ENCODE measurements at places on chromosomes 1 and 21. TPM values are rescaled to one million over a fixed set of nuclear protein-coding genes. Genes with fewer than 3 reads are reported as not detected.

The KCNE2 gene
- not detected for total RNA-seq

The PRR9 gene
- not detected for total RNA-seq

The S100A7A gene
- total RNA-seq: not detected

The JAM2 gene
- not detected for total RNA-seq

The DEGS1 gene
- 145 TPM for total RNA-seq

The NUP210L gene
- total RNA-seq: not detected

The TMPRSS3 gene
- 0.14 TPM for total RNA-seq

The MDM4 gene
- 4.5 TPM for total RNA-seq

The EDARADD gene
- total RNA-seq: 3.4 TPM

The ECE1 gene
- 53.4 TPM for total RNA-seq

The ZNF648 gene
- total RNA-seq: not detected

The S100A3 gene
- total RNA-seq: 104 TPM

The FGR gene
- not detected for total RNA-seq

The KIF26B gene
- 0.06 TPM for total RNA-seq

The AQP10 gene
- not detected for total RNA-seq

The FCRL4 gene
- total RNA-seq: not detected

The VHLL gene
- total RNA-seq: not detected

The CDK18 gene
- total RNA-seq: 0.82 TPM

The SVBP gene
- 15.0 TPM for total RNA-seq

The S100A1 gene
- 0.63 TPM for total RNA-seq

The WASF2 gene
- 43.3 TPM for total RNA-seq

The CD5L gene
- not detected for total RNA-seq

The TMOD4 gene
- 0.34 TPM for total RNA-seq

The AKR7A3 gene
- total RNA-seq: 0.21 TPM

The MROH9 gene
- total RNA-seq: not detected

The OR2AK2 gene
- not detected for total RNA-seq

The KCNK2 gene
- total RNA-seq: 0.12 TPM

The BLACAT1 gene
- total RNA-seq: not detected

The RIPPLY3 gene
- total RNA-seq: 0.62 TPM

The S100A12 gene
- total RNA-seq: not detected

The NGF gene
- total RNA-seq: 3.4 TPM

The FABP3 gene
- not detected for total RNA-seq

The CD48 gene
- not detected for total RNA-seq

The REN gene
- total RNA-seq: not detected

The SPATA6 gene
- 1.5 TPM for total RNA-seq

The TFF3 gene
- not detected for total RNA-seq

The RHD gene
- not detected for total RNA-seq

The PRAMEF5 gene
- not detected for total RNA-seq

The MAB21L3 gene
- not detected for total RNA-seq

The TMEM200B gene
- 0.13 TPM for total RNA-seq

The OR10R2 gene
- total RNA-seq: not detected

The PPP1R12B gene
- total RNA-seq: 1.2 TPM

The GJB3 gene
- 6.2 TPM for total RNA-seq

The FOXD3 gene
- total RNA-seq: 1.2 TPM

The MPL gene
- 0.14 TPM for total RNA-seq

The NR1I3 gene
- 0.15 TPM for total RNA-seq

The KCNJ9 gene
- total RNA-seq: not detected

The PAQR7 gene
- total RNA-seq: 5.3 TPM

The OVAAL gene
- total RNA-seq: 0.12 TPM

The LIN28A gene
- total RNA-seq: not detected

The TNN gene
- total RNA-seq: not detected

The PEAR1 gene
- total RNA-seq: 7.8 TPM

The MAP10 gene
- 1.3 TPM for total RNA-seq

The PTPN14 gene
- total RNA-seq: 9.8 TPM

The AMIGO1 gene
- 1.1 TPM for total RNA-seq

The MMEL1 gene
- total RNA-seq: 0.18 TPM
